ENCODE measurements at places on chromosomes 2 and 18. TPM values are rescaled to one million over a fixed set of nuclear protein-coding genes. Genes with fewer than 3 reads are reported as not detected.

GRCh38 chr2:48098539-48098938 lies 192.2 kb upstream of the FBXO11 start:
- DNase-seq: no peak

UNC80 gene
- not detected for total RNA-seq

GPAT2 gene
- total RNA-seq: 1.7 TPM

GRCh38 chr2:26576565-26577441 lies 64.4 kb downstream of the CIB4 start:
- no peak for DNase-seq

DNA sequence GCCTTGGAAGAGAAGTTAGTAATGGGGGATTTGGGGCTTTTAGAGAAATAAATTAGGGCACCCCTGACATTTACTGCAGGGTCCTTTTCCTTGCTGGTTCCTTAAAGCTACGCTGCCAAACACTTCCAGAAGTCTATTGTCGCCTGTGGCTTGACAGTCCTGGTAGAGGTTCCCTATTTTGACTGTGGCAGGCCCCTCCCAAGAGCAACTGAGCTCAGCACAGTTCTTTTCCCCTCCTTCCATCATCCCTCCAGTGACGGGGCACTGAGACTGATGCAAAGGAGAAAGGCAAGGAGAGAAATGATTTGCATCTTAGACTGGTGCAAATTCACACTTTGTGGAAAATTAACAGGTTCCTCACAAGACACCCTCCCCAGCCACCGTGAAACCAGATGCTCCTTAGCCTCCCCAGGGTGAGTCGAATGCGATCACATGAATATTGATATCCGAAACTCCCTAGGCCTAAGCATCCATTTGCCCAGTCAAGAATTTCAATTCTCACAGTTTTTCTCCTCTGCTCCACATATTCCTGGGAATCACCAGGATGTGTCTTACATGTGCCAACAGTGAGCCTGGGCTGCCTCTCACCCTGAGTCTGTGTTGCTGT lies 45.4 kb downstream of the RABL2A start:
- DNase-seq: no peak

- no peak for DNase-seq
Measured at GRCh38 chr2:217049422-217049821, 189.6 kb upstream of the TNP1 start.

DNA sequence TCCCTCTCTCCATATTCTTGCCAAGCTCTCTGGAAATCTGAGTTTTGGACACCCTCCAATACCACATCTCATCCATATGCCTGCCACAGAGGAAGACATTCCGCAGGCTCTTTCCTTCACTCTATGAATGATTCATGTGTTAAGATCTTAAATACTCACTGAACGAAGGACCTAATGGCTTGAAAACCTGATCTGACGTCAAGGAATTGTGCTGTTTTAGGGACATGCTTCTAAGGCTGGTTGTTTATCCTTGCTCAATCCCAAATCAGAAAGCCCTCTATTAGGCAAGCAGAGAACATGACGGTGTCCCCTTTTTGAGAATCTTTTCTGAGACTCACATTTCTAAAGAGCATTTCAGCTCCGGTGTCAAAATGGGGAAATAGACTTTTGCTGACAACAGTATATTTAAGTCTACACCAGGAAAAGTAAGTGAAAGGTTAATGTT lies 83.7 kb upstream of the GALNT5 start:
- DNase-seq: peak; percentile 20

LONRF2 gene
- 0.43 TPM for total RNA-seq

DNA sequence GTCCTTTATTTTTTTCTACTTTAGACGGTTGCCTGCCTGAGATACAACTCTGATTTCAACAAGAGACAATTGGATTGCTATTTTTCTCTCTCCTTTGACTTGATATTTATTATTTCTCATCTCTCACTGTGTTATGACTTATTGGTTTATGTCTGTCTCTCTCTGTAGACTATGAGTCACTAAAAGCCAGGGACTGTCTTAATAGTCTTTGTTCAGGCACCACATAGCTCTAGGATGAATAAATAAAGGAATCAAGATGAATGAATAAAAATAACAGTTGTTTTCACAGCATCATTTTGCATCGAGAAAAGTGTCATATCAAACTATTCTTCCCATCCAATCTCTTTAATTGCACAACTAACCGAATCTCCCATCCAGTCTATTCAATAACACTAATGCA lies 31.4 kb upstream of the CD28 start:
- no peak for DNase-seq

DNA sequence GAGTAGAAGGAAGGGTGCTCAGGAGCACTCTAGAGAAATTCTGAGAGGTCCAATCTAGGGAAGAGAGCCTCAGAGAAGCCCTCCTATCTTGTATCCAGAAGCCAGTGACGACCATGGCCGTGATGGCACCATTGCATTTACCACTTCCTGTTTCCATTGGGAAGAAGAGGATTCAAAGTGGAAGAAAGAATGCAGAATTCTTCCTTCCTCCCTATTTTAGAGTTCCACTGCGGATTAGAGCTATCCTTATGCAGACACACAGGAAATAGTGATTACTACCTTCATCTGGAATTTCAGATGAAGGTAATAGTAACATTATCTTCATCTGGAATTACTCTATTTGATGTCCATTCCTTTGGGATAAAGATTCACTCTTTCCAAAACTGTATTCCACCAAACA lies 45.6 kb upstream of the PCBP1 start:
- DNase-seq: no peak

PNKD gene
- 55.3 TPM for total RNA-seq

DNA sequence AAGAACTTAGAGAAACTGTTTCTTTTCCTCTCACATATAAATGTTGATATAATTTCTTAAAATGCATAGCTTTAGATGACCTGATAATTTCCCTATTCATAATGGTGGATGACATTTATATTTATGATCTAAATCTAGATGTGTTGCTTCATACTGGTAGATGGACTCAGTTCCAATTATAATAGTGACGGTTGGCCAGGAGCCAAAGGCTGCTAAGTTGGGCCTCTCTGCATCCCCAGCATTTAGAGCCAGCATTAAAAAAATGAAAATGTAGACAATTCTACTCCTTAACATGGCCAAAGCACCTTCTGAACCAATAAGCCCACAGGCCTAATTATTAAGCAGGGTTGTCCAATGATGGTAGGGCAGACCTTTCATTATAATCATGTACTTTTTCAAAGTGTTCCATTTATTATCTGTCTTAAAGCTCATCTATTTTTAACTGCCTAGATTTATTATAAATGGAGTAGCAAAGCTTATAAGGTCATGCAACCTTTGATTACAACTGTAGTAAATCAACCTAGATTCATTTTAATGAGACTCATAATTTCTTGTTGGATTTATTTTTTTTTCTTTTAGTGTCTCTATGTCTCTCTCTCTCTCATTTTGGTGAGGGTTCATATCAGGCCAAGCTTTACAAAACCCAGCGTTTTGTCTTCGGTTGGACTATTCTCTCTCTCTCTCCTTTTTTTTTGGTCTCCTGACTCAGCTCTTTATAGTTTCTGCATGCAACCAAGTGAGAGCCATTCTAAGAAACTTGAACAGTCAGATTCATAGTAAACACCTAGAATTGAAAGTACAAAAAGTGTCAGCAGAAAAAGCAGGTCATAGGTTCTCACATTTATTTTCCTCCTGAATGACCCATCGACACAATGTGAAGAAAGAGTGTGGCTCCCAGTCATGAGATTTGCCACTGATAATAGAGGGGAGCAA lies 2016.1 kb upstream of the PIK3C3 start:
- no peak for DNase-seq

DNA sequence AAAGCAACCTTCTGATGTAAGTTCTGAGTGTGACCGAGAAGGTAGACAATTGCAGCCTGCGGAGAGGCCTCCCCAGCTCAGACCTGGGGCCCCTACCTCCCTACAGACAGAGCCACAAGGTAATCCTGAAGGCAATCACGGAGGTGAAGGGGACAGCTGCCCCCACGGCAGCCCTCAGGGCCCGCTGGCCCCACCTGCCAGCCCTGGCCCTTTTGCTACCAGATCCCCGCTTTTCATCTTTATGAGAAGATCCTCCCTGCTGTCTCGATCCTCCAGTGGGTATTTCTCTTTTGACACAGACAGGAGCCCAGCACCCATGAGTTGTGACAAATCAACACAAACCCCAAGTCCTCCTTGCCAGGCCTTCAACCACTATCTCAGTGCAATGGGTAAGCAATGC lies 3.0 kb downstream of the BCL2L11 start:
- no peak for DNase-seq

Data from epithelial cell of proximal tubule (primary cell).